ENCODE measurements at places on chromosomes 13 and 19.

GRCh38 chr13:100160450-100160849, 71.6 kb downstream of the PCCA start:
- DNase-seq: no peak

DNA sequence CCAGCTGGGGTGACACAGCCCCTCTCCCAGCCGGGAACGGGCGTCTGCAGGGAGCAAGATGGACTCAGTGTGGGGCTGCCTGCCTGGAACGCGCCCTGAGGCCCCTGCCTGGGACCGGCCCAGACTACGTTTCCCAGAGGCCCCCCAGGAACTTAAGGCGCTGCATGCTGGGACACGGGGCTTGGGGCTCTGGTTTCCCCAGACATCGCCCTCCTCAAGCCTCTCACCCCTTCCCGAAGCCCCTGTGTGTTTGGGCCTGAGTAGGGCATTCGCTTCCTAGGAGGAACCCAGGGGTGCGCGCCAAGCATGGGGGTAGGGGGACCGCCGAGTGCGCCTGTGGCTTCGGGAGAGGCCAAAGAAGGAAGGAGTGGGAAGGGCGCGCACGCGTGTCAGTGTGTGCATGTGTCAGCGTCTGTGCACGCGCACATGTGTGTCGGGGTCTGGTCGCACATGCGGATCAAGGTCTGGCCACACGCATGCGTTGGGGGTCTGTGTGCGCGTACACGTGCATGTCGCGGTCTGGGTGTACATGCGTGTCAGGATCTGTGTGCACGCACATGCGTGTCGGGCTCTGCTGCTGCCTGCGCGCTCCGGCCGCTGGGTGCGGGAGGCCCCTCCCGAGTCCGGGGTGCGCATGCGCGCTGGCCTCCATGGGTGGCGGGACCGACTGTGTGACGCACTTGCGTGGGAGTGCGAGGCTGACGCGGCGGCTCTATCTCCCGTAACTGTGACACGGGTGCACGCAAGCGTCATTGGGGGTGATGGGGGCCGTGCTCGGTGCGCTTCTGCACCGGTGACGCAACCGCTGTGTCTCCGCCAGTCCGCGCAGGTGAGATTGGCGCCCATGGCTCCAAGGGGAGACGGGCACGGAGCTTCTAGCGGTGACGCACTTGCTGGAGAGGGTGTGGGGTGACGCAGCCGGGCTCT, 16.2 kb downstream of the ZNF331 start:
- no peak for DNase-seq

DNA sequence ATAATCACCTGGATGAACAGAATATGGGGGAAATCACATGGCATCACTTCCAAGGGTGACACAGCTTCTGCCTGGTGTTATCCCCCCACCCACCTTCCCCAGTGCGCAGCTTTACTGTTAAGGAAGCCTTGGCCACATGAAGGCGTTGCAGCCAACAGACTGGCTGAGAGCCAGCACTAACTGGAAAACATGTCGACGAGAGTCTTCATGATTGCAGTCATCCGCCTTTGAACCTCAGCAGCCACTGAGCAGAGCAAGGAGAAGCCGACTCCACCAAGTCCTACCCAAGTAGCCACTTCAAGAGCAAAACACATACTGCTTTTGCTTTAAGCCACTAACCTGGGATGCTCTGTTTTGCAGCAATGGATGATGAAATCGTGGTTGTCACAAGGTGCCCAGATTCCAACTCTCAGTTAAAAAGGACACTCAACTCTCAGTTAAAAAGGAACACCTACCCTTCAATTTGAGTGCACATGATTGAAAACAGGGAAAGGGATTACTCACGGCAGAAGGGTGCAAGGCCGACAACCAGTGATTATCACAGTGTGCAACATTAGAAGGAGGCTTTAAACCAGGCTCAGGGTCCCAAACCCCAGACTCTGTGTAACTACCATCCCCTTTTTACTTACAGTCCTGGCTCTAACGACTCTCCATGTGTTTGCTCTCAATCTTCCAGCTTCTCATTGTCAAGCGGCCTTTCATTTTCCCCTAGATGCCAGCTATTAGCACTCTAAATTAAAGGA, 149.1 kb downstream of the KLF12 start:
- no peak for DNase-seq

DNA sequence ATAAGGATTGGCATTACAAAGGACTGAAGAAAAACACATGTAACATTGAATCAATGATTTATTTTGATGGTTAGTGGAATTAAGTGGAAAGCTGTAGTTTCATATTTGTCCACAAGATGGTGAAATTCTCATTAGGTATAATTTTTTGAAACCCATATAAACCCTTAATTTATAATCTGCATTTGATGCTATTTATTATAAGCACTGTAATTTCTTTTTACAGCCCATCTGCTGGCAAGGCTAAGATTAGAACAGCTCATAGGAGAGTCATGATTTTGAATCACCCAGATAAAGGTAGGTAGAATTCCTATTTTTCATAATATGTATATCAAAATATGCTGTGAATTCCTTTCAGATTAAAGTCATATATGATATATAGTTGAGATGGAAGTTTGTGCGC, 62.2 kb downstream of the DNAJC15 start:
- peak; percentile 47 for DNase-seq

DNA sequence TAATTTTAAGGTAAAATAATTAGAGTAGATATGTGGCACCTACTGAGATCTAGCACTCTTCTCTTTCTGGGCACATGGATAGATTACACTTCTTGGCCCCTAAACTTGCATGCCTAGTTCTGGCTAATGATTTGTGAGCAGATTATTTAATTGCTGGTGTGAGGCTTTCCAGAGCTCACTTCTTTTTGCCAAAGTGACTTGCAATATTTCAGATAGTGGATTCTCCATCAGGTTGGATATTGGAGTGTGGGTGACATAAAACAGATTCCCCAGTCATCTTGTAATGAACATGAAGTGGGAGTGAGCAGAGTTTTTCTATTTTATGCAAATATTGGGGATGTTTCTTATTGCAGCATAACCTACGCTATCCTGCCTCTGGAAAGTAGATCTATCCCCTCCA, 247.9 kb downstream of the KLF5 start:
- no peak for DNase-seq

DNA sequence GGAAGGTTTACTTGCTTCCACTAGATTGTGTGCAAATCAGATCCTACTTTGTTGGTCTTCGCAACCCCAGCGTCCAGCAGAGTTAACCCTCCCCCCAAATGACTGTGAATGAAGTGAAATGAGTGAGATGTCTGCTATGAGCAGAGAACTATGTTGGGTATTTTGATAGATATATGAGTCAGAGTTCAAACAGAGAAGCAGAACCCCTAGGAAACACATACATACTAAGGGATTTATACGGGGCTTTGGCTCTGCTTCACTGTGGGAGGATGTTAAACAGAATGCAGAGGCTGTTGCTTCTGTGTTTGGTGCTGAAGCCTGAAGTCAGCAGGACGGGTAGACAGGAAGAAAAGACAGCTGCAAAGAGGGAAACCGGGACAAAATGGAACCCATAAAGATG, 197.0 kb downstream of the MZT1 start:
- no peak for DNase-seq

- no peak for DNase-seq
These were observed 62.2 kb downstream of the CYSLTR2 start for GRCh38 chr13:48715977-48716376.

DNA sequence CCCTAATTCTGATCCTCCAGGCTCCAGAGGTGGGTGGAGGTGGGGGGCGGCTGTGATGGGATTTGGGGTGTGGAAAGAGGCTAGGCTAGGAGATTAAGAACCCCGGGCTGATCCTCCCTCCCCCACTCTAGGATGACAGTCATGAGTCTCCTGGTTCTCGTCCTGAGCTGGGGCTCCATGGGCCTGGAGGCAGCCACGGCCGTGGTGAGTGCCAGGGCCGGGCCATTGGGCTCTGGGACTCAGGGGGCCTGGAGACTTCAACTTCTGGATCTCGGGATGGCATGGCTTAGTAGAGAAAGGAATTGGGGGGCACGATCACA, 13.9 kb downstream of the TTYH1 start:
- no peak for DNase-seq

DNA sequence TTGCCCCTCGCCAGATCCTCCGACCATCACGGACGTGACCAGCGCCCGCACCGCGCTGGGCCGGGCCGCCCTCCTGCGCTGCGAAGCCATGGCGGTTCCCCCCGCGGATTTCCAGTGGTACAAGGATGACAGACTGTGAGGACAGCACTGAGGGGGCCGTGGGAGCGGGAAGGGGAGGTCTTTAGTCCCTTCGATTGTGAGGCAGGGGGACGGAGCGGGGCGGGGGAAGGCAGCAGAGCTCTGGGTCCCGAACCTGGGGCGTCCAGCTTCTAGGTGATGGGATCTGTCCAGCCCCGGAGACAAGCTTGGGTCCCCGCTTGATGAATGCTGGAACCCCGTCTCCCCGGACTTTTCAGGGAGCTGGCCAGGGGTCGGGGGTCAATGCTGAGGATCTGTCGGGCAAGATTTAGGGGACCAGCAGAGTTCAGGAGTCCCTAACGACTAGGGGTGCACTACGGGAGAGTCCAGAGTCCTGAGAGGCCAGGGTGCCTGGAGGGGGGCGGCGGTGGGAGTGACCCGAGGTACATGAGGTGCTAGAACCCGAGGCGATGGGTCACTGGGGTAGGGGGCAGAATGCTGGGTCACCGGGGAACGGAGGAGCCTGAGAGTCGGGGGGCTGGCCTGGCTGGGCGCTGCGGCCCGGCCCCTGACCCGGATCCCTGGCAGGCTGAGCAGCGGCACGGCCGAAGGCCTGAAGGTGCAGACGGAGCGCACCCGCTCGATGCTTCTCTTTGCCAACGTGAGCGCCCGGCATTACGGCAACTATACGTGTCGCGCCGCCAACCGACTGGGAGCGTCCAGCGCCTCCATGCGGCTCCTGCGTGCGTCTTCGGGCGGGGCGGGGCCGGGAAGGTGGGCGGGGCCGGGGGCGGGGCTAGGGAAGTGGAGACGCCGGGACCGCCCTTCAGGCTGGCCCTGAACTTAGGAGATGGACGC, 14.6 kb downstream of the VSIG10L start:
- no peak for DNase-seq

- peak; percentile 80 for DNase-seq
These were observed 5.3 kb upstream of the CSNK1G2 start for GRCh38 chr19:1935484-1936208.

- no peak for DNase-seq
These were observed 71.7 kb upstream of the SOX21 start for GRCh38 chr13:94784066-94784465.

DNA sequence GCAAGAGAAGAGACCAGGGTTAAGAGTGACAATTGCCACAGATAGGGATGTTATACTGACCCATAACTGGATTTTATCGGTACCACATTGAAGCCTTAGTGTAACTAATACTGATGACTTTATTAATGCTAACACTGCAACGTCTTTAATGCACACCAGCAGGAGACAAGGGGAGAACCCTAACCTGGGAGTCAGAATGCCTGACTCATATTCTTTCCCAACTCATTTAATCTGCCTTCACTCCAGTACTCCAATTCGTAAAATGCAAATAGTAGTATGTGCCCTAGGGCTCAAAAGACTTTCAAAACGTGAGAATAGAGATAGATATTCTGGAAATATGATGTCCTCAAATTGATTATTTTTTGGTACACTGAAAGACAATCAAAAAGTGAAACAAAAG, 62.4 kb downstream of the GPC6 start:
- no peak for DNase-seq

GRCh38 chr13:48938308-48938943, 37.3 kb upstream of the FNDC3A start:
- DNase-seq: no peak

DNA sequence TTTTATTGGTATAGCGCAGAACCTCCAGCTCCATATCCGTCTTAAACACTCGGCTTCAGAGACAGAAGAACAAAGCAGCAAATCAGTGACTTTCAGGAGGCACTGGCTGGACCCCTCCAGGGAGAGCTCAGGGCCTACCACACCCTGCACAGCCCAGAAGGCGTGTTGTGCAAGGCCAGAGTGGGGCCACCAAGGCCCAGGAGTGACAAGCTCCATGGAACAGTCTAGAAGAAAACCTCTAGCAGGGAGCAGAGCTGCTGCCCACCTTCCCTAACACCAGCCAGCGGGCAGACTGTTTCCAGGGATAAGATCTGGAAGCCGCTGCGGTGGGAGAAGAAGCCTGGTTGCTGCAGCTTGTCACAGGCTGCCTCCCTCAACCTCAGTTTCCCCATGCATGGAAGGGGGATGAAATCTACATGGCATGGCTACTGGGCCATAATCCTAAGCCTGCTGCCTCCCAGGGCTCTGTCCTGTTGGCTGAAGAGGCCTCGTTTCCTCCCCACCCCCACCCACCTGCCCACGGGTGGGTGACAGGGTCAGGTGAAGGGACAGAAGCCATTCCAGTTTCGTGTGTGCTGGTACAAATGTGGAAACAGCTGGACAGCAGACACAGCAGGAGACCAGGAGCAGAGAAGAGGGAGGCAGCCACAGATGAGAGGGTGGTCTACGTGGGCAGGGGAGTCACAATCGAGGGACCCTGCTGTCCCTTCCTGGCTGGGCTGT, 57.4 kb downstream of the PEPD start:
- no peak for DNase-seq

DNA sequence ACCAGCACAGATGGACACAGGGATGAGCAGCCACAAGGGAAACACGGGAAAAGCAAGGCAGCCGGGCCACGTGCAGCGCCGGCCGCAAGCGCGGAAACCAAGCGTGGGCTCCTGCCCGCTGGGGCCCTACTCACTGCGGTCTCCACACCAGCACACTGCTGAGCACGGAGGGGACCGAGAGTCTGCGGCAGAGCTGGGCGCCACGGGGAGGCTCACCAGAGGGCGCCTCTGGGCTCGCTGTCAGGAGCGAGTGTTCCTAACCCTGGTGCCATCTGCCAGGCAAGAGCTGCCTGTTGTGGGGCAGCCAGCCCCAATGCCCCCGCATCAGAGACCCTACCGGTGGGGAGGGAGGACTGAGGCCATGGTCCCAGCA, 26.5 kb downstream of the MPND start:
- peak; percentile 38 for DNase-seq

DNA sequence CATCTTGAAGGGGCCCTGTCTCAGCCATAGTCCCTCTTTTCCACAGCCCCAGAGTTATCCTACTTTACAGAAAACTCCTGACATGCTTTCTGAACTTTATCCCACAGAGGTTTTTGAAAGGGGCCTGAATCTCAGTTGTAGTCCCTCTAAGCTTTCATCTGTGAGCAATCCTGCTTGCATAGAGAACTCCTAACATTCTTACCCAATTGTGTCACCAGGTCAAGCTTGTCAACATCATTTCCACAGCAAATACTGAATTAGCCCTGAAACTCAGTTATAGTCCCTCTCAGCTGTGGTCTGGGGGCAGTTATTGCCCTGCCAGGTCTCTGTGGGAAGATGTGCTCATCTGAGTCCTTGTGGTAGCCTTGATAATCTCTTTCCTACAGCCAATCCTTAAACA, 2190.3 kb upstream of the PCDH20 start:
- DNase-seq: no peak
